ENCODE measurements at places on chromosomes 2 and 18.

- DNase-seq: no peak
Observed at GRCh38 chr2:207088276-207088675, 77.5 kb downstream of the KLF7 start.

DNA sequence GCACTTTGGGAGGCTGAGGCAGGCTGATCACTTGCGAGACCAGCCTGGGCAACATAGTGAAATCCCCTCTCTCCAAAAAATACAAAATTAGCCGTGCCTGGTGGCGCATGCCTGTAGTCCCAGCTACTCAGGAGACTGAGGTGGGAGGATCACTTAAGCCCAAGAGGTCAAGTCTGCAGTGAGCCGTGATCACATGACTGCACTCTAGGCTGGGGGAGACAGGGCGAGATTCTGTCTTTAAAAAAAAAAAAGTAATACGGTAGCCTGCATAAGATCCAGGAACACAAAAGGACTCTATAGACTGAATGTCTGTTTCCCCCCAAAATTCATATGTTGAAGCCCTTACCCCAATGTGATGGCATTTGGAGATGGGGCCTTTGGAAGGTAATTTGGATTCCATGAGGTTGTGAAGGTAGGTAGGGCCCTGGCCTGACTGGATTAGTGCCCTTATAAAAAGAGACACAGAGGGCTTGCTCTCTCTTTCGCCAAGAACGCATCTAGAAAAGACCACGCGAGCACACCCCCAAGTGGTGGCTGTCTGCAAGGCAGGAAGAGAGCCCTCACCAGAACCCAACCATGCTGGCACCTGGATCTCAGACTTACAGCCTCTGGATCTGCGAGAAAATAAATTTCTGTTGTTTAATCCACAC, 17.0 kb downstream of the MBOAT2 start:
- no peak for DNase-seq

DNA sequence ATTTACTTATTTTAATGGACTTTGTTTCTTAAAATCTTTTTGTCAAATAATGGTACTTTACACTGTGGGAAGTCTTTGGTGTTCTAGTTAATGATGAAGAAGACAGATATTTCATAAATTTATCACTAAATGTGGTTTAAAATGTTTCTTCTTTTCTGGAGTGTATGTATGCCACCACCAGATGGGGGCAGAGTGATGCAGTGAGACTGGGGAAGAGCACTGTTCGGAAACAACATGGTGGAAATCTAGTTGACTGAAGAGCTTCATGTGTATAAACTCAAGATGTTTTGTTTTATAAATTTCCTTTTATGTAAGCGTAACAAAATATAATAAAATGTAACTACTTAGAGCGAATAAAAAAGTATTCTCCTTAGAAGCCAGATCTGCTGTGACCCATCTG, 195.1 kb downstream of the KCNE4 start:
- DNase-seq: no peak

DNA sequence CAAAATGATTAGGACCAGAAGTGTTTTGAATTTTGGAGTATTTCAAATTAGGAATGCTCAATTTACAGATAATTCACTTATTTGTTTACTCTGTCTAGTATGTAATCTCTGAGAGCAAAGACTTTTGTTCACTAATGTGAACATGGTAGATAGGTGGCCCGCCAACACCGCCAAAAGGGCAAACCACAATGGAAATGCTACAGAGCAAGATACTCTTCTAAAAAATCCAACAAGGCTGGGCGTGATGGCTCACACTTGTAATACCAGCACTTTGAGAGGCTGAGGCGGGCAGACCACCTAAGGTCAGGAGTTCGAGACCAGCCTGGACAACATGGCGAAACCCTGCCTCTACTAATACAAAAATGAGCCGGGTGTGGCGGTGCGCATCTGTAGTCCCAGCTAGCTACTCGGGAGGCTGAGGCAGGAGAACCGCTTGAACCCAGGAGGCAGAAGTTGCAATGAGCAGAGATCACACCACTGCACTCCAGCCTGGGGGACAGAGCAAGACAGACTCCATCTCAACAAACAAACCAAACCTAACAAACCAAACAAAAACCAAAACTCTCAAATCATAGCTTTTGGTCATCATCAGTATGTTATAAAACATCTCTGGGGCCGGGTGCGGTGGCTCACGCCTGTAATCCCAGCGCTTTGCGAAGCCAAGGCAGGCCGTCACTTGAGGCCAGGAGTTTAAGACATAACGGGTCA, 2.4 kb downstream of the CCT4 start:
- no peak for DNase-seq

DNA sequence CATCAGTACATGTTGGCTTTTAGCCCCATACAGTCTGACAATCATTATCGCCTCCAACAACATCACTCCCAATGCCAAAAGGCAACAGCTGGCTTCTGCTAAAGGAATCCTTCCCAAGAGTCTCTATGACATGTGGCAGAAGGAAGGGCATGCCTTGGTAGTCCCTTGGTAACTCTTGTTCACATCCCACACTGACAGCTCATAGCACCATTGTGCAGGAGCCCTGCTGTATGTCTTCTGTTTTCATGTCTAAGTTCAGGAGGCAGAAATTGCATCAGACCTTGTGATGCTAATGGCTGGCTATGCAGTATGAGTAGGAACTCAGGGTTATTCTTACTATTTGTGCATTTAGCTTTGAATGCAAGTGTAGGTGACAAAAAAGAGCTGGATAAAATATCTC, 392.1 kb downstream of the PTH2R start:
- DNase-seq: no peak

DNA sequence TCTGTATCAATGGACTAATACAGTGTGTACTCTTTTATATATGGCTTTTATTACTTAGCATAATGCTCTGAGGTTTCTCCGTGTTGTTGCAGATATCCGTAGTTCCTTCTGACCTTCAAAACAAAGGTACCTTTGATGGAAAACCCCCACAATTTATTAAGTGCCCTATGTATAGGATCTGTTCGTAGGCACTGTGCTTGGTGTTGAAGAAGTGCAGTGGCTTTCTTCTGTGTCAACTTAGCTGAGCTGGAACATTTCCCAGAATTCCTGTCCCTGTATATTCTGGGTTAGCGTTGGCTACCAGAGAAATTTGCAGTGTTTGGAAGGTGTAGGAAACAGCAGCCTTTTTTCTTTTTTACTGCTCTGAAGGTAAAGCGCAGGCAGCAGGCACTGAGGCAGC, 56.3 kb upstream of the MSH2 start:
- no peak for DNase-seq

Measured in stimulated activated CD4-positive, alpha-beta T cell treated with anti-CD3 and anti-CD28 coated beads, Interleukin-1b, Interleukin-23, amount 100 ng/mL, for 1 hour (primary cell).